Activated T-helper 1 cell treated with anti-CD3 and anti-CD28 coated beads, Interleukin-2, amount 50 U/mL, for 16 hours (primary cell): ENCODE measurements at places on chromosomes 7 and 10.

DNA sequence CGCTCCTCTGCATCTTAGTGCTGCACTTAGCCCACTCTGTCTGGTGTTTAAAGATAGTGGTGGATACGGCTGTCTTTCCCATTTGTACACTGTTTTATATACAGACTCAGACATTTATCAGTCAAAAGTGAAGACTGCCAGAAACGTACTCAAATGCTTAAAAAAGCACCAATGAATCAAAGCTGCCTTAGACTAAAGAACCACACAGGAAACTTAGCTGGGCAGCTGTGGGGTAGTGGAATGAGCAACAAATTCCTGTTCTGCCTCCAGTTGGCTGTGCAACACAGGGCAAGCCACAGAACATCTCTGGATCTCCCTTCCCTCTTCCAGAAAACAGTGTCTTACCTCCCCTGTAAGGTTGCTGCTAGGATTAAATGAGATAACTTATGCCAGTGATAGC, 76.0 kb downstream of the ATXN7L1 start:
- no peak for DNase-seq

GRCh38 chr10:128324058-128324827, 198.0 kb upstream of the MKI67 start:
- no peak for DNase-seq

- no peak for DNase-seq
These were observed 64.4 kb downstream of the ITGB8 start for GRCh38 chr7:20395104-20395503.

DNA sequence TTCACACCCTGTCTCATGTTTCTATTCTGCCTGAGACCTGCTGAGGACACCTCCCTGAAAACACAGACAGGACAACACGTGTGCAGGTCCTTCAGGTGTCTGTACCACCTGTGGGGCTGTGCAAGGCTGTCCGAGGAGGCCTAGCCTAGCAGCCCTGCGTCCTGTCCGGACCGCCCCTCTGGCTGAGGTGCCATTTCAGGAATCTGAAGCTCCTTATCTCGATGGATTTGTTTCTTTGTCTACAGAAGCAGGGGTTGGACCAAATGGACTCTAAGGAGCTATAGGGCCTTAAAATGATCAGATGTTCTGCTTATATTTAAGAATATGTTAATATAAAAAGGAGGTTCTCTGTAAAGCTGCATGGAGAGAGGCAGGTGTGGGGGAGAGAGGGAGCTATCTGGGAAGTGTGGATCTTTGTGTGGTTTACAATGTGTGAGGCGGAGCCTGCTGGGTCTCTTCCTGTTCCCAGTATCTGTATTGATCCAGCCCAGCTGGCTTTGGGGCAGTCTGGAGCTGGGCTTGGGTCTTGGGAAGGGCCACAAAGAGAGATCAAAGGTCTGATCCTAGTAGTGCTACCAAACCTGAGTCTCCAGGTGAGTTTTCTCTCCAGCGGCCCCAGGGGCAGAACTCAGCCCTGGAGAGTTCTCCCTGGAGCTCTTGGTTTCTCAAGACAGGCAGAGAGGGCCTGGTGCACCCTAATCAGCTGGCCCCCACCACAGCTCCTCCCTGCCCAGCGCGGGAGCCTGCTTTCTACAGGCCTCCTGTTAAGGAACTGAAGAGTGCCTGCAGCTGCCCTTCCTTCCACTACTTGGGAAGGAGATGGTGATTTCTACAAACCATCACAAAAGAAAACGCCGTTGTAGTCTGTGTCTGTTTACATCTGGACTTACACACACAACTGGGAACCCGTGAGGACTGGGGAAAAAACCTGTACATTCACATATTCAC, 3.4 kb upstream of the MNX1 start:
- DNase-seq: no peak

- no peak for DNase-seq
These were observed 53.2 kb downstream of the NPY start for GRCh38 chr7:24337180-24337579.

DNA sequence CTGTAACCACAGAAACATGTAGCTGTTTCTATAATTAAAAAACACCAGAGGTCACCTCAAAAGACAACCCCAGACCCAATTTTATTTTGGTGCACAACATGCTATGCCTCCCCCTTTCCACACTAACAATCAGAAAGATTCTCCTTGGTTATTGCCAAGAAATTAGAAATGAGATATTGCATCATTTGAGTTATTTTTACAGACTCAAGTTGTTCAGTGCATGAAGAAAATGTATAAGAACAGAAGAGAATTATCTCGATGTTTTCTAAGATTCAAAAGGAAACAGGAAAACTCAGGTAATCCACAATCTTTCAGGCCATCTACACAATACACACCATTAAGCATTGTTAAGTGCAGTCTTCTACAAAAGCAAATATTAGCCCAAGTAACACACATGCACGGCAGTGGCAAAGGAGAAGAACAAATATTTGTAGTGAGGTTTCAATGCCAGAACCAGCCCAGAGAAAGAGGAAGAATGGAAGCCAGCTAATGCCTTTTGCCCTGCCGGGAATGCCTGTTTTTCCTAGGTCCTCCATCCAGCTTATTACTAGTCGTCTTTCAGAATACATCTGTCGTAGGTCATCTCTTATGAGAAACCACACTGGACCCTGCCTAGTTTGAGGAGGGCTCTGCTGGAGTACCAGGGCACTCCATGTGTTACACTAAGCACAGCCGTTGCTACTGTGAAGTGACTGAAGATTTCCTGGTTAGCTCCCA, 67.6 kb upstream of the C1GALT1 start:
- DNase-seq: no peak

GRCh38 chr7:12699299-12699698, 11.9 kb downstream of the ARL4A start:
- no peak for DNase-seq
